ENCODE measurements at places on chromosomes 5 and 9.

- DNase-seq: no peak
These were observed 112.1 kb downstream of the IRX2 start for GRCh38 chr5:2639425-2639824.

DNA sequence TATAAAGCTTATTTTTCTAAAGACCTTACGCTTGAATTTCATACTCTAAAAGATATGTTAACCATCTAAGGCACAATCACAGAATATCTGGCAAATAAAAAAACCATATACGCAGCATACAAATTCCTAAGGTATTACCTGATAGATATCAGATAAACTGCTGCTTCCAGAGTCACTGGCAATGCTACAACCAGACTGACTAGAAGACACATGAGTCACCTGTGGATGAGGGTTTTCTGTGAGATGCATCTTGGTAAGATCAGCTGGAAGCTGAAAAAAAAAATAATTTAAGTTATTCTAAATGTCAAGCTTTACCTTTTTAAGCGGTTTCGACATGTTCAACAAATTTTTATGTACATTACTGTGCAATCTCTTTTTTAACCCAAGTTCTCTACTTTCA, 113.8 kb downstream of the RAPGEF6 start:
- no peak for DNase-seq

DNA sequence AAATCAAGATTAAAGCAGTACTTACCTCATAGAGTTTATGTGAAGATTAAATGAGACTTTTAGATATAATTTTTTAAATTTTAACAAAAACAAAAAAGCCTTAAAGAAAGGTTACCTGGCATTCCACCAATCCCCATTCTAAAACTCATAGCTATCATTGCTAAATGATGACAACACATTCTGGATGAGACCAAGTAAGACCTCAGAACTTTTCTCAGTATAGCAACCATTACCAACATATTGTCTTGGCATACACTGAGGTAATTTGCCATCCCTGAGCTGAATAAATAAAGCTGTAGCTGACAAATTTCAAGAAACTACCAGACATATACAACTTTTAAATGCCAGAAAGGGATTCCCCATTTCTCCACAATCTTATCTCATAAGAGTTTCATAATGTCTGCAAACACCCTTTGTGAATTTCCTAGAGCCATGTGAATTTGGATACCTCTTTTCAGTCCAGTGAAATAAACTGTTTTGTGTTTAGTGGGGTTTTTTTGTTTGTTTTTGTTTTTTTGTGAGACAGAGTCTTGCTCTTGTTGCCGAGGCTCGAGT, 29.5 kb downstream of the RANBP3L start:
- DNase-seq: no peak

- no peak for DNase-seq
These were observed 1.6 kb upstream of the ZFP62 start for GRCh38 chr5:180862645-180863044.

- no peak for DNase-seq
These were observed 24.8 kb upstream of the PRDM9 start for GRCh38 chr5:23482642-23483041.

DNA sequence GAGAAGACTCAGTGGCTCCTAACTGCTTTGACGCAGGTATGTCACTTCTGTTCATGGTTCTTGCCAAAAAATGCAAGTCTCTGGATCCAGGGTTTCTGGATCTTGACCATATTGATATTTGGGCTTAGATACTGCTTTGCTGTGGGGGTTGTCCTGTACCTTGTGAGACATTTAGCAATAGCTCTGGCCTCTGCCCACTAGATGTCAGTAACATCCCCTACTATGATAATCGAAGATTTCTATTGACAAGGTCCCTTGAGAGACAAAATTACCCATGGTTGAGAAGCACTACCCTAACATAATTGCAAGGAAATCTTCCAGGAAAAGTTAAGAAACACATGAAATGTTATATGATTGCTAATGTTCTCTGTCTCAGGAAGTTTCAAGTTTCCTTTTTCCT, 285.4 kb downstream of the TMEM232 start:
- no peak for DNase-seq

DNA sequence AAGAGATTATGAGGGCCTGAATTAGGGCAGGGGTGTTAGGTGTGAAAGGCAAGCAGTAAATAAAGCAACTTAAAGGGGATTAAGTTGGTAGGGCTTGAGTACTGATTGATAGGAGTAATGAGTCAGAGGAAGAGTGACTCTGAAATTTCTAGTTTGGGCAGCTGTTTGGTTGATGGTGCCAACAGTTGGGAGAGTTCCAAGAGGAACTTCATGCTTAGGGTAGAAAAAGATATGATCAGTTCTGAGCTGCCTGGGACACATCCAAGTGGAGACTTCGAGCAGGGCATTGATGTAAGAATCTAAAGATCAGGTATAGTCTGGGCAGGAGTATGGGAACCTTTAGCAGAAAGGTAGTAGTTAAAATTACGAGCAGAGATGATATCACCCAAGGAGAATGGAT, 10.2 kb downstream of the MAMDC2 start:
- no peak for DNase-seq

DNA sequence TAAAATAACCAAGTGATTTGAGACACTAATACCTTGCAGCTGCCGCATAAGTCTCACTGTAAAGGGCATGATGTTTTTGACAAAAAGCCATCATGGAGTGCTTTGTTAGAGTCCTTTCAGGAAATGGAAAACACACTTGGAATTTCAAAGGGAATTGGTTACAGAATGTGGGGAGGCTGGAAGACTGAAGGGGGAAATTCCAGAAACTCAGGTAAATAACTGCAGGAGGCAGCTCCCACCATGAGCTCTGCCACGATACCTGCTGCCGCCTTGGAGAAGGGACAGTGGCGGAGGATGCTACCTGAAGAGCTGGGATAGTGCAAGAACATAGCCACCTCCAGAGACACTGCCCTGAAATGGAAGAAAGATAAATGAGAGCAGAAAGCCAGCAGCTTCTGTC, 66.9 kb downstream of the PRKACG start:
- DNase-seq: no peak

- DNase-seq: no peak
These were observed 151.5 kb upstream of the DAPK1 start for GRCh38 chr9:87346061-87346665.

DNA sequence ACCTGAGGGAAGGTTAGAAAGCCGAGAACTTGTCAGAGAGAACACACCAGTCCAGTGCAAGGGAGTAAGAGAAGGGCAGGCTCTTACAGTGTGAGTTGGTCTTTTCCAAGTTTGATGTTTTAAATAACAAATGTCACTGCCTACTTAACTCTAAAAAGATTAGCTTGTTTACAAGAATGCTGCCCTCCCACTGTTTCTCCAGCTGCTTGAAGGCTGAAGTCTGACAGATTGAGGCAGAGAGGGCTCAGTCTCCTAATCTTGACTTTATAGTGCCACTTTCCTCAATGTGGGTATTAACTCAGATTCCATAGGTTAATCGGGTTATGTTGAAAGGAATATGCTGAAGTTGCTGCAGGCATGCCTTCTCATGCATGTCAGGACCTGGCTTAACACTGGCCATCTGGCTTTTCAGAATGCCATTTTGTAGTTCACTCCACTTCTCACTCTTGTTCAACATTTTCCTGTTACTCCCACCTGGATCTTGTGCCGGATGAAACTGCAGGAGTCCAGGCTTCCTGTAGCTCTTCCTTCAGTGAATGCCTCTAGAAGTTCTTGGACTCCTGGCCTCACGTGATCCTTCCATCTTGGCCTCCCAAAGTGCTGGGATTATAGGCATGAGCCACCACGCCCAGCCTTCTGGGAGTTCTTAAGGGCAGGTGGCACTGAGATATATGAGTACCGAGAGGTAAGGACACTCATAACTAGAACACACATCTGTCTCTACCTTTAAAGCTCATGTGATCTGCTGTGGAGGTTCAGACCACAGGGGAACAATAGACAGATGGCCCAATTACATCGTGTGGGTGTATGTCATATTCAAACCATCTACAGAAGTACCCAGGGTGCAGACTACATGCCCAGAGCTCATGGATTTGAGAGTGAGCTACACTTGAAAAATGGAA, 249.7 kb downstream of the ARHGAP26 start:
- no peak for DNase-seq

- no peak for DNase-seq
These were observed 103.3 kb downstream of the NDFIP1 start for GRCh38 chr5:142211918-142212317.

GRCh38 chr5:66742896-66743247, 146.7 kb downstream of the MAST4 start:
- DNase-seq: no peak

DNA sequence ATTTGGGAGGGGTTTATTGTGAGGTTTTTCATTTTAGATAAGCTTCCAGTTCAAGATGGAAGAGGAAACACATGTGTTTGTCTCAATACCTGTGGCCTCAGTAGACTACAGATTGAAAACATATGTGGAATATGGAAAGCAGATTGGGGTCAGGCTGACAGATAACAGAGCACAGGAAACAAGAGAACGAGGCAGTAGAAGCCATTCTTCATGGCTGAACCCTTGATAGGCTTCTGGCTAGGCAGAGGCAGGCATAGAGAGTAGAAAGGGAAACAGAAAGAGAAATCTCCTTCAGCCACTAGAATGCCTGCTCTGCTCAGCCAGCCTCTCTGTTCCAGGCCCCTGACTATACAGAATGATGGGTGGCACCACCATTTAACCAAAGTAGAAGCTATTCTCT, 152.5 kb downstream of the MUSK start:
- no peak for DNase-seq

Measured in activated gamma-delta T cell (primary cell).